A172 (cell line): ENCODE measurements at places on chromosomes 4 and X. TPM values are rescaled to one million over a fixed set of nuclear protein-coding genes. Genes with fewer than 3 reads are reported as not detected.

GRCh38 chr4:8384397-8385060, 56.0 kb downstream of the ACOX3 start:
- DNase-seq: no peak

DNA sequence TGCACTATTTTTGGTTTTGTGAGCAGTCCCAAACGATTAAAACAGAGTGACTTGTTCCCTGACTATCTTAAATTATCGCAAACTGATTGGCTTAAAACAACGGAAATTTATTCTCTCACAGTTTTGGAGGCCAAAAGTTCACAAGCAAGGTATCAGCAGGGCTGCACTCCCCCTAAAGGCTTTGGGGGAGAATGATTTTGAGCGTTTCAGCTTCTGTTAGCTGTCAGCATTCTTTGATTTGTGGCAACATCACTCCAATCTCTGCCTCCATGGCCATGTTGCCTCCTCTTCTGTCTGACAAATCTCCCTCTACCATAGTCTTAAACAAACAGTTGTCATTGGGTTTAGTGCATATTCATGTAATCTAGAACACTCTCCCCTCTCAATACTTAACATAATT, 459.6 kb upstream of the ATOH1 start:
- DNase-seq: no peak

DNA sequence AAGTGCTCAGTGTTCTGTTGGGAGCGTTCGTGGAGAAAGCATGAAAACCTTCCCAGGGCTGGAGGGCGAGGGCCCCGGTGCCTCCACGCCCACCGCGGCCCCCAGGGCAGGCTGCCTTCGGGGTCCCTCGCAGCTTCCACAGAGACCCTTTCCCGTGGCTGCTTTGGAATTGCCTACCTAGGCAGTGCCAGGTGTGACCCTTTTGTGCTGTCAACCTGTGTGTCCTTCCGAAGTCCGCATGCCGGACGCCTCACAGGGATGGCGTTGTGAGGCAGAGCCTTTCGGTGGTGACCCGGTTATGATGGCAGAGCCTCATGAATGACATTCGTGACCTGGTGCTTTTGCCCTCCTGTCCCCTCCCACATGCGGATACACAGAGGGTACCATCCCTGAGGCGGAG, 17.4 kb downstream of the TMEM175 start:
- DNase-seq: no peak

DNA sequence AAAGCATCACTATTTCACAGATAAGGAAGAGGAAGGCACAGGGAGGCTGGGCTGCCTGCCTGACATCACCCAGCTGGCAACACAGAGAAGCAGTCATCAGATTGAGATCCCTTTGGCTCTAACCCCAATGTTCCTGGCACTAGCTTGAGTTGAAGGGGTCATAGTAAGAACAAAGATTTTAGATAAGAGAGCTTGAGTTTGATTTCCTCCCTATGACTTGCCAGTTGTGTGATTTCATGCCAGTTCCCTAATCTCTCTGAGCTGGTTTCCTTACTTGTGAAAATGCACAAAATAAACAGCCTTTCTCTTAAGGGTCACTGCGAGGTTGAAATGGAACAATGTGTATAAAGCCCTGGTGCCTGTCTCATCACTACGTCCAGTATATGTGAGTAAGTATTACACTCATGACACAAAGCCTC, 475.4 kb upstream of the HS3ST1 start:
- DNase-seq: no peak

- no peak for DNase-seq
Observed at GRCh38 chrX:139795196-139795595, 87.2 kb upstream of the MCF2 start.

- DNase-seq: no peak
Observed at GRCh38 chr4:13833171-13833804, 205.8 kb upstream of the BOD1L1 start.

- DNase-seq: peak; percentile 83
Observed at GRCh38 chr4:848803-849477, 23.0 kb upstream of the CPLX1 start.

DNA sequence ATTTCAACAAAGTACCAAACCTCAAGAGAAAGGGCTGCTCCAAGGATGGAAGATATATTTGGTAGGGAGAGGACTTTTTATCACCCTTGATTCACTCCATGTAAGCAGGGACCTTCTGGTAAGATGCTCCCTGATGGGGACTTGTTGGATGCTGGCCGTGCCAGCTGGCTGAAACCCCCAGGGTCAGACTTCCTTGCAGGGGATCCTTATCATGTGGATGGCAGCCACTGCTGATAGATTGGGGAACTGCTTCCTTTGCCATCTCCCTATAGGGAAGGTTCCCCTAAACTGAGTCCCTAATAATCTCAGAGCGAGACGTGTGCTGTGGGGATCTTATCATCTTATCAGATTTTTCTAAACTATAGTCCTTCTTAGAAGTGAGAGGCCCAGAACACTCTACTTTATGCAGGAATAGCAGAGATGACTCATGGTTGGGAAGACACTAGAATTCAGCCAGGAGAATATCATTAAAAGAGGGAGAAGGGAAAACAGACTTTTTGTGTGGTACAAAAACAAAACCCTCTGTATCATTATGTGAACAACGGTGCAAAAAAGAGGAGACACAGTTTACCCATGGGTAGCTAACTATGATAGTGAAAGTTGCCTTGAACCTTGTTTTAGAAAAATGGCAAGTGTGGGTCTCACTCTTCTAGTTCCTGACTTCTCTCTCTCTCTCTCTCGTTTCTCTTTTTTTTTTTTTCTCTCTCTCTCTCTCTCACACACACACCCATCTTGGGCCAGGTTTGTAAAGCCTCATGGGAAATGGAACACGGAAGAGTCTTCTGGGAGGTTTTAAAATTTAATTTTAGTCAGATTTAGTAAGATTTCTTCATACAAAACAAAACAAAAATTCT, 16.1 kb downstream of the RHOH start:
- DNase-seq: peak; percentile 10

- peak; percentile 55 for DNase-seq
Observed at GRCh38 chrX:148609515-148610327, 109.3 kb downstream of the AFF2 start.

DNA sequence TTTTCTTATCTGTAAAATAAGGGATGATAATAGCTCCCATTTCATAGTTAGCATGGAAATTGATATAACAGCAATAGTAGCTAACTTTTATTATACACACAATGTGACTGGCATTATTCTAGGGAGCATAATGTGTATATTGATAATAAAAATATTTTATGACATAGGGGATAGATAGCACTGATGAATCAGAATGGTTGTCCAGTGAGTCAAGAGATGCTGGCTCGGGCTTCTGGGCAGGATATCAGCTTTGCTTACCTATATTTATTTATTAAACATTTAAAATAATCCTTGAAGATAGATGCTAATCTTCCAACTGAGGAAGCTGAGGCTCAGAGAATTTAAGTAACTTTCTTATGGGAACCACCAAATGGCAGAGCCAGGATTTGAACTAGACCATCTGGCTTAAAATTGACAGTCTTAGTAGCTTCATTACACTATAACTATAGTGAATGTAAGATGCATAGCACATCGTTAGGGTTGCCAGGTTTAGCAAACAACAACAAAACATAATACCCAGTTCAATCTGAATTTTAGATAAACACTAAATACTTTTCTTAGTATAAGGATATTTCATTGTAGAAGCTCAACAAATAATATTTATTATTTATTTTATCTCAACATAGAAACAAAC, 2.7 kb downstream of the AFP start:
- DNase-seq: no peak

The F8A1 gene
- total RNA-seq: 13.2 and 13.3 TPM in 2 replicates
